ENCODE measurements at places on chromosomes 12 and 14. TPM values are rescaled to one million over a fixed set of nuclear protein-coding genes. Genes with fewer than 3 reads are reported as not detected.

GRCh38 chr12:21559855-21560569, 33.9 kb downstream of the SPX start:
- no peaks in the 10 kb centered on the region for H3K27me3 ChIP-seq
- H3K27ac ChIP-seq = no peak overlapping the region
- DNase-seq = no peak
- H3K4me1 ChIP-seq = no peaks in the 10 kb centered on the region
- no peak overlapping the region for H3K4me3 ChIP-seq

DNA sequence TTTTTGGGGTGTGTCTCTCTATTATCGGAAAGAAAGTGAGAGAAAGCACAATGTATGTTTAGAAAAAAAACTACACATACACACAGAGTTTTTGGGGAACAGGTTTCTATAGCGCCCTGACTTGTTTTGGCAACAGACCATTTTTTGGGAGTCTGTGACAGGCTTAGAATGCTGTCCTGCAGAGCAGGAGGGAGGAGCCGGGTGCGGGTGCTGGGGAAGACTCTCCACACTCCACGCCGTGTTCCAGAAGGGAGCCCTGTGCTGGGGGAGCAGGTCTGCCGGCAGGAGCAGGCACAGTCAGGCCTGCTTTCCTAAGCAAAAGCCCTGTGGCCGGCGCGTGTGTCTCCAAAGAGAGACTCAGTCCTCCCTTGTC, 26.5 kb downstream of the CD9 start:
- DNase-seq = no peak
- H3K27me3 ChIP-seq = no peaks in the 10 kb centered on the region
- H3K36me3 ChIP-seq = no peaks in the 10 kb centered on the region
- no peak overlapping the region for H3K4me3 ChIP-seq
- H3K27ac ChIP-seq = no peak overlapping the region

- H3K4me1 ChIP-seq = no peaks in the 10 kb centered on the region
- no peak overlapping the region for H3K27ac ChIP-seq
- H3K36me3 ChIP-seq = no peaks in the 10 kb centered on the region
- H3K4me3 ChIP-seq = no peak overlapping the region
- no peaks in the 10 kb centered on the region for H3K27me3 ChIP-seq
These were observed 232.6 kb downstream of the FLRT2 start for GRCh38 chr14:85762526-85762925.

GRCh38 chr12:57772429-57773322, at the start of gene EEF1AKMT3:
Gene EEF1AKMT3, plus strand, starts transcription at chr12:57772614. Its CDS starts 111 bp downstream, at chr12:57772725.
- no peak for DNase-seq
- H3K27me3 ChIP-seq = no peaks in the 10 kb centered on the region
- H3K27ac ChIP-seq = peak within 1 kb of the TSS; percentile 89
- no peaks in the 10 kb centered on the region for H3K36me3 ChIP-seq
- H3K4me3 ChIP-seq = peak within 1 kb of the TSS; percentile 93
- peaks cover 12% of the 10 kb centered on the region for H3K4me1 ChIP-seq

DNA sequence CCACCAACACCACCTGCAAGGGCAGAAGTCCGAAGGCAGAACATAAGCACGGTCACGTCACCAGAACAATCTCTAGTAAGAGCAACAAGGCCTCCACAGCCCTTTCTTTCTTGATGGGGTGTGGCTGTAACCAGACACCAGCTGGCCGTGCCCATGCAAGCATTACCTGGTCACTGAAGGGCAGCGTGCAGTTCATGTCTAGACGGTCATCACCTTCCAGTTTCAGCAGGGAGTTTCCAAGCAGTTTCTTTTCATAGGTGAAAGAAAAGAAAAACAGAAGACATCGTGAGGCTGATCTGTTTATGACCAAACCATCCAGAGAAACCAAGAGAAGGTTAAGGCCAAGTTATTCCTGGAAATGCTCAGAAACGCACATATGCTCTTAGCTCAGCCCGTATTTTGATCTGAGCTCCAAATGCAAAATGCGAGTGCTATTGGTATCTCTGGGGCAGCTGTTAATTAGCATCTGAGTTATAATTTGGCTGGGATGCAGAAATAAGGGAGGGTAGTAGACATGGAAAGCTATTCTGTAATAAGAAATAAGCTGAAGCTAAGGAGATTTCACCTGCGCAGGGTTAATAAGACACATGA, 42.5 kb downstream of the PRKAB1 start:
- DNase-seq = no peak
- H3K27me3 ChIP-seq = no peaks in the 10 kb centered on the region
- H3K36me3 ChIP-seq = no peaks in the 10 kb centered on the region
- no peaks in the 10 kb centered on the region for H3K4me1 ChIP-seq
- no peak overlapping the region for H3K4me3 ChIP-seq

Gene MYH6
- total RNA-seq = 0.09 TPM

Gene TMEM119
- not detected for total RNA-seq

GRCh38 chr14:69635981-69636639, 24.7 kb downstream of the SUSD6 start:
- H3K4me3 ChIP-seq = peak overlapping the region; percentile 30
- H3K36me3 ChIP-seq = no peaks in the 10 kb centered on the region
- no peaks in the 10 kb centered on the region for H3K27me3 ChIP-seq
- peak overlapping the region; percentile 12 for H3K27ac ChIP-seq
- no peak for DNase-seq

DNA sequence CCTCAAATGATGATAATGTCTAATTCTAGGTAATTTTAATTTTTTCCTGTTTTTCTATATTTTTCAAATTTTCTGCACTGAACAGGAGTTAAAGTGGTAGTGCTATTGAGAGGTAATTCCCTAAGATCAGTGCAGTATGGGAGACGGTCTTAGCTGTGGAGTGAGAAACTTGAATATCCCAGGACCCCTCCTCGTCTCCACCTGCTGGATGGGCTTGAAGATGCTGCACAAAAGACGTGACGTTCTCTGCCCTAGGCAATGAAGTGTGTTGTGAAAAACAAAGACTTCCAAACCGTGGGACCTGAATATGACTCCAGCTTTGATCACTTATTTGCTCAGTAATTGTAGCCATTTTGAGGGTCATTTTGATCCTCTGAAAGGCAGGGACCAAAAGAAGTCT, 298.1 kb downstream of the VRK1 start:
- DNase-seq = no peak
- no peak overlapping the region for H3K27ac ChIP-seq
- no peaks in the 10 kb centered on the region for H3K36me3 ChIP-seq
- H3K4me3 ChIP-seq = no peak overlapping the region

Gene HOXC5
- not detected for total RNA-seq

Gene BBOF1
- total RNA-seq = 1.3 TPM

- no peak overlapping the region for H3K27ac ChIP-seq
- DNase-seq = no peak
- H3K36me3 ChIP-seq = no peaks in the 10 kb centered on the region
- H3K4me1 ChIP-seq = no peaks in the 10 kb centered on the region
These were observed 13.7 kb upstream of the TCTN1 start for GRCh38 chr12:110600254-110600653.

DNA sequence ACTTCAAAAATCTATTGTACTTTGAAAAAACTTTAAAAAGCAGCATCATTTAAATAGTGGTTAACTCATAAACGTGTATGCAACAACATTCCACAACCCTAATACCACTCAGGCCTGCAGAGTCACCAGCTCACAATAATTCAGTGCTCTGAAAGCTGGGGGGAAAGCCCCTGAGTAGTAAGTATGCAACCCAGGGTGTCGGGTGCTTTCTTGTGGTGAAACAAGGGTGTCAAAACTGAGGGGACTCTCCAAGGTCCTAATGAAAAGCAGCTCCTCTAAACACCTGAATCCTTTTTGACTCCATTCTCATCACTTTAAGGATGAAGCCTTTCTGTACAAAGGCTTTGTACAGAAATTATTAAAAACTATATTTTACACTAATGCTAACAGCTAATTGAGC, 33.7 kb downstream of the FGFR1OP2 start:
- no peak overlapping the region for H3K4me3 ChIP-seq
- peaks cover 21% of the 10 kb centered on the region for H3K4me1 ChIP-seq
- H3K27ac ChIP-seq = no peak overlapping the region
- peaks cover under 1% of the 10 kb centered on the region for H3K36me3 ChIP-seq
- DNase-seq = peak; percentile 79

Gene ZC3H10
- 8.1 TPM for total RNA-seq

DNA sequence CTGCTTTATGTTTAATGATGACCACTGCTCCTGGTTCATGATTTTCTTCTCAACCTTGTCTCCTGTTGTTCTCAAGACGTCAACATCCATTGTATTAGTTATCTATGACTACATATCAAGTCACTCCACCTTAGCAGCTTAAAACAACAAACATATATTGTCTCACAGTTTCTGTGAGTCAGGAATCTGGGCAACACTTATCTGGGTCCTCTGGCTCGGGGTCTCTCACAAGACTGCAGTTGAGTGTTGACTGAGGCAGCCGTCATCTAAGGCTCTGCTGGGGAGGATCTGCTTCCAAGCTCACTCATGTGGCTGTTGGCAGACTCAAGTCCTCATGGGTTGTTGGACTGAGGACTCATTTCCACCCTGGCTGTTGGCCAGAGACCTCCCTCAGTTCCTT, 27.3 kb upstream of the FRS2 start:
- H3K36me3 ChIP-seq = no peaks in the 10 kb centered on the region
- no peaks in the 10 kb centered on the region for H3K27me3 ChIP-seq
- no peak for DNase-seq
- no peak overlapping the region for H3K4me3 ChIP-seq
- no peaks in the 10 kb centered on the region for H3K4me1 ChIP-seq

DNA sequence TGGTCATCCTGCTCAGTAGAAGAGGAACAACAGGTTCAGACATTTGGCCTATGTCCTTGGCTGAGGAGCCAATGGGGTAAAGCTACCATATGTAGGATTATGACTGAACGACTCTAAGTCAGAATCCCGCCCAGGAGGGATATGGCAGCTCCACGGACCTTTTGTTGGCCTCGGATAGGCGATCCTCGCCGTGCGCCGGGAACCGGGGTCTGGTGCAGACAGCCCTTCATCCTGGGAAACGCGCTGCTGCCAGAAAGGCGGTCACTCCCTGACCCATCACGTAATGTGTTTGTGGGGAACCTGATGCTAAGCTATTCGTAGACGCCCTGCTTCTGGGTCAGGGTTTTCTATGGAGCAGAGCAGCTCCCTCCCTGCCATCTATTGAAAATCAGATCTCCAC, 178.9 kb upstream of the ALG10B start:
- H3K27ac ChIP-seq = no peak overlapping the region
- H3K4me3 ChIP-seq = no peak overlapping the region
- no peak for DNase-seq
- peaks cover 4% of the 10 kb centered on the region for H3K4me1 ChIP-seq
- H3K27me3 ChIP-seq = no peaks in the 10 kb centered on the region
- no peaks in the 10 kb centered on the region for H3K36me3 ChIP-seq

DNA sequence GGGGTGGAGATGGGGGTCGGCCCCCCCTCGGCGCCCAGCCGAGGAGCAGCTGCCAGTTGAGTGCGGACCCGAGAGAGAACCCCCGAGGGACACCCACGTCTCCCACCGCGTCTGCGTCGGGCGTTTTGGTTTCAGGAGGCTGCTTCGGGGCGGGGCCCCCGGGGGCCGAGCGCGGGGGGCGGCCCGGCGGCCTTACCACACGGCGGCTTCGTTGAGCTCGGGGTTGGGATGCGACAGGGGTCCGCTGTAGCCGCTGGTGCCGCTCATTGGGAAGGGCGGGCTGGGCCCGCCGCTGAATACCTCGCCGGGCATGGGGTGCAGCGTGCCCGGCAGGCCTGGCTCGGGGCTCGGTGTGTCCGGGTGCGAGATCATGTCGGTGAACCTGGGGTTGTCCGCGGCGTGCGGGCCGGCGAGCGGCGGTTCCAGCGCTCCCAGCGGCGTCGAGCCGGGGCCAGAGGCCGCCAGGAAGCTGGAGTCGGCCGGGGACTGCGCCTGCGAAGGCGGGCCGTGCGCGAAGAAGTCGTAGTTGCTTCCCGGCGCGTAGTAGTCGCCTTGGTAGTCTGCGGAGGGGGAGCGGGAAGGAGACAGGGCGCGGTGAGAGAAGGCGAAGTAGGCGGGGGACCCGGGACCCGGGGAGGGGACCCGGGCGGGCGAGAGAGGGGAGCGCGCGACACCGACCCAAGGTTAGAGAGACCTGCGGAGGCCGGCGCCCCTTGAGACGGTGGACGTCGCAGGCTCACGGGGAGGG, 8.5 kb downstream of the LHX5 start:
- peaks cover 13% of the 10 kb centered on the region for H3K4me1 ChIP-seq
- no peak overlapping the region for H3K27ac ChIP-seq

- no peak overlapping the region for H3K4me3 ChIP-seq
- peaks cover 19% of the 10 kb centered on the region for H3K4me1 ChIP-seq
- DNase-seq = no peak
- H3K27ac ChIP-seq = no peak overlapping the region
- H3K36me3 ChIP-seq = no peaks in the 10 kb centered on the region
These were observed 2.6 kb downstream of the CYP46A1 start for GRCh38 chr14:99686557-99687283.

- DNase-seq = no peak
These were observed 27.7 kb upstream of the TSPAN11 start for GRCh38 chr12:30898846-30899245.

Gene CMKLR1
- 0.57 TPM for total RNA-seq

Gene TM7SF3
- total RNA-seq = 42.9 TPM

DNA sequence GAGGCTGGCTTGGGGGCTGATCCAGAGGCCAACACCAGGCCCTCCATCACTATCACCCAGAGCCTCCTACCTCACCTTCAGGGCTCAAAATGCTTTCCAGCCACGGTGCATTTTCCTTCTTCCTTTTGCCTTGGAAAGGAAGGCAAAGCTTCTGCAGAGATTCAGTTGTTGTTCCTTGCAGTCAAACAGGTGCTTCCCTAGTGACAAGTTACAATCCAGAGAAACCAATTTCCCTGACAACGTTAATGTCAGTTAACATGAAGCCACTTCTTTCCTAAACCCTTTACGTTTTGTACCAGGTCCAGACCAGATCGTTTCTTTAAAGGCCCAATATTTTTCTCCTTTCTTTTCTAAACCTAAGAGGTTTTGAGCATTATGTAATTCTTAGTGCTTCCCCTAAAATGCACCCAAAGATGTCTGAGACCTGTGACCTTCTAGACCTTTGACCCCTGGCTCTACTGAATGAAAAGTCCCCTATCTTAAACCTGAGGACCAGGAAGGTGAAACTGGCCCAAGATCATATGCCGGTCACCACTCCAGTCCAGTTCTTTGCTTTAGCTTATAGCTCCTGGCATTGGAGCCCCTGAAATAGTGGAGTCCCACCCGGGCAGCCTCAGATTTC, 211.5 kb downstream of the SLC41A2 start:
- no peaks in the 10 kb centered on the region for H3K36me3 ChIP-seq
- DNase-seq = no peak
- H3K4me1 ChIP-seq = peaks cover 28% of the 10 kb centered on the region
- H3K27me3 ChIP-seq = no peaks in the 10 kb centered on the region

Gene FZD10
- not detected for total RNA-seq

DNA sequence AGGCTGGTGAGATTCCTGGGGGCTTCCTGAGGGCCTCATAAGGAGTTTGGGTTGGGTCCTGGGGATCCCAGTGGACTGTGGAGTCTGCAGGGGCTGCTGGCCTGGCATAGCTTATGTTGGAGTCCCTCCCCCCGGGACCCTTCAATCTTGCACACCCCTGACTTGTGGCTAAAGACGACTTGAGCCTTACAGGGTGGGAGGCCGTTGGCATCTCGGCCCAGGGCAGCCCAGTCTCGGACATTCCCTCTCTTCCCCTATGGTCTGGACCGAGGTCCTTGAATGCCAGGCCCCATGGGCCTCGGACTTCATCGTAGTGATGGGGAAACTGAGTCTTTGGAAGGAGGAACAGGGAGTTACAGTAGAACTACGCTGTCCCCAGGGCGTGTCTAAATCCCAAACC, 12.5 kb downstream of the RTL1 start:
- no peaks in the 10 kb centered on the region for H3K27me3 ChIP-seq
- no peaks in the 10 kb centered on the region for H3K4me1 ChIP-seq
- DNase-seq = no peak

- H3K27me3 ChIP-seq = no peaks in the 10 kb centered on the region
- DNase-seq = no peak
- no peak overlapping the region for H3K4me3 ChIP-seq
- H3K36me3 ChIP-seq = no peaks in the 10 kb centered on the region
These were observed 23.8 kb upstream of the DGLUCY start for GRCh38 chr14:91089958-91090535.

Data from CD8-positive, alpha-beta memory T cell (primary cell).